ENCODE measurements at places on chromosomes 5 and 9. TPM values are rescaled to one million over a fixed set of nuclear protein-coding genes. Genes with fewer than 3 reads are reported as not detected.

Gene PDE8B
- total RNA-seq: 1.1 TPM

DNA sequence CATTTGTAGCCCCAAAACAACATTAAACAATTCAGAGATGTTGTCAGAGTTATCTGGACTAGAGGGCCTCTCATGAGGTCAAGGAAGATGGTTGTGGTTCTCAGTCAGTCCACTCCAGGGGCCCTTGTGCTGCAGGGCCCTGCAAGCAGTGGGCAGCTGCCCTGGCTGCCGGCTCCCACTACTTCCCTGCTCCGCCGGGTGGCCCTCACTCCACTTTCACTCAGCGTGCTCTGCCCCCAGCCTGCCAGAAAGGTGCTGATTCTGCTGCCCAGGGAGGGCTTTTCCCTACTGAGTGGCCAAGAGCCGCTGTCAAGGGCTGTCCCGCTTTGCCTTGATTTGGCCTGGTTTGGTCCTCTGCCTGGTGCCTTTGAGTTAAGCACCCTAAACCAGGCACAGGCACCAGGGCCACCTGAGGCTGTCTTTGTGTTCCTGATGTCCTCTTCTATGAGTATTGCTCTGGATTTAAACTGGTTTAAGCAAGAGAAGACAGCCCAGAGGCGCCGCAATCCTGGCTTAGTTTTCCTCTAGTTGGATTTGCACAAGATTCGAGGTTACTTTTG lies 117.2 kb downstream of the GADD45G start:
- DNase-seq: no peak

GRCh38 chr5:175749591-175749990 lies 91.7 kb downstream of the HRH2 start:
- no peak for DNase-seq

- no peak for DNase-seq
Observed at GRCh38 chr5:117740268-117740667, 1165.6 kb upstream of the SEMA6A start.

GRCh38 chr9:120885958-120886357 lies 9.0 kb upstream of the PHF19 start:
- no peak for DNase-seq

DNA sequence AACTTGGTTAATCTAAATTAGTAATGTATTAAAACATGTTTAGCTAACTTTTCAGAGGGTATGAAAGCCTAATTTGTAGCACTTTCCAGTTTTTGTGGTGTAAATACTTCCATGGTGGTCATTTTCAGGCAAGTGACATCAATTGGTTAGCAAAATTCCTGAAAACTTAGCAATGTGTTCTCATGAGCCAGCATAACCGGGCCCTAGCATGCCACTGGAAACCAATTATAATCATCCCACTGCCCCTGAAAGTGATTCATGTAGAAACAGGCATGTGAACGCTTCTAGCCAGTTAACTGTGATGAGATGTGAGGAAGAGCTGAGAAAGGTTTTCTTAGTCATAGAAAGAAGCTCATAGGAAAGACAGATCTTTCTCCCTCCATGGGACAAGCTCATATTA lies 417.2 kb downstream of the TLR4 start:
- no peak for DNase-seq

DNA sequence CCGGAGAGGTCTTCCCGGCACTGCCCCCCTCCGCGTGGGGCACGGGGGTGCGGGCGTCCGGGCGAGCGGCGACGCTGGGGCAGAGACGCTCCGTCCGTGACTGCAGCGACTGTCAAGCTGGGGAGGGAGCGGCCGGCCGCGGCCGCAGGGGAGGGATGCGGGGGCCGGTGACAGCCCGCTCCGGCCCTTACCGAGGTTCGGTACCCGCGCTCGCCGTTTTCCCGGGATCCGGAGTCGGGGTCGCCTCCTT lies 400 bp downstream of the KDM4C start:
- no peak for DNase-seq
